Epithelial cell of esophagus (primary cell): ENCODE measurements at places on chromosomes 6 and 20.

DNA sequence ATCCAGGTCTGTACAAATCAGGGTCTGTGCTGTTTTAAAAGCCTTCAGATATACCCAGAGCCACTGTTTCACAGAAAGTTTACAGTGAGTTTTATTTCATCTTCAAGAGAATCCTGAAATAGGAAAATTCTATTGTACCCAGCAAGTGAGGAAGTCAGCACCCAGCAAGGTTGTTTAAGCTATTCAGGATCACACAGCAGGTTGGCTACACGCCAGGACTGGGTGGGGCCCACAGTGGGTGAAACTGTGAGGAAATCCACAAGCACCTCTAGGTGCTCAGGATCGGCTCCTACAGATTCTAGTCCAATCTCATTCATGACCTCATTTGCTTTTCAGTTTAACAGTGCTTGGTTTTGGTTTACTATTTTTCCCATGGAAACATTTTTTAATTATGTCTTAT, 128.9 kb downstream of the SYNDIG1 start:
- peak; percentile 4 for DNase-seq

DNA sequence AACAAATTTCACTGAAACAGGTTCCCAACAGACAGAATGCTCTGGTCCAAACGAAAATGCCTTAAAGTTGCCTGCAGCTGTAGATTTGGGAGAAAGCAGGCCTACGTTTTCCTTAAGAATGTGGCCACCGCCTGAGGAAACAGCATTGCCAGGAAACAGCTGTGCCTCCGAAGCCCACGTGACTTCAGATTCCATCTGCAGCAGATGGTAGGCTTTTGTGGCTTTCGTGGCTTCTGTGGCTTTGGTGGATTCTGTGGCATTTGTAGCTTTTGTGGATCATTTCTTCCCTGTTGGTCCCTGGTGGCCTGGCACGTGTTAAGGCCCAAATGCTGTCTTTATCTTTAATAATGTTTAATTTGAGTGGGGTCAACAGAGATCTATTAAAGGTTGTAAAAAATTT, 222.9 kb downstream of the TTLL2 start:
- no peak for DNase-seq

DNA sequence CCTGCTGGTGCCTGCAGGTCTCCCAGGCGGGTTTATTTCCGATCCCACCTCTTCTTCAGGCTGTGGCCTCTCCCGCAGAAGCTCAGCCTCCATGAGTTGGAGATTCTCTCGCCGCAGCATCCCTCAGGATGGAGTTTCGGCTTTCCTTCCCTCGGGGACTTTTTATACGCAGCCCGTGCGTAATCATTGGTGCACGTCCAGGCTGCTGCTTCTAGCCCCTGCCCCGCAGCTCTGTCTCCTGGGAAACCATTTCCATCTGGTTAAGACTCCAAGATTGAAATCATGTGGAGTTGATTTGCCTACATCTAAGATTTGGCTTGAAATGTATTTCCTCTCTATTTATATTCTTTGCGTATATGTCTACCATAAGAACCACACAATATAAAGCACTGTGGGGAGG, 46.7 kb upstream of the CARMIL1 start:
- no peak for DNase-seq

DNA sequence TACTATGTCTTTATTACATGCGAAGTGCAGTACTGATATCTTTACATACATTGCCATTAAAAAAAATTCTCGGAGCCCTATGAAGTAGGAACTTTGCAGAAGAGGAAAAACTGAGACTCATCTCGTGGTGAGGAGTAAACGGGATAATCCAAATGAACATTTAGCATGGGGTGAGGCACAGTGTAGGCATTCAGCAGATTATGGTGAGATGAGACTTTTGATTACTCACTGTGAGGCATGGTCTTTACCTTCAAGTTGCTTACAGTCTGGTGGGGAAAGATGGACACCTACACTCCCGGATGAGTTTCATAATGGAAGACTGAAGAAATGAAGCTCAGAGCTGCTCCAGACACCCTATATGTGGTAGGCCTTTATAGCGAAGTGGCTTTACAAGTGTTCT, 1.4 kb downstream of the RPRD1B start:
- DNase-seq, result peak; percentile 27

- peak; percentile 100 for DNase-seq
Measured at GRCh38 chr6:7058250-7058923, 49.4 kb upstream of the RREB1 start.

DNA sequence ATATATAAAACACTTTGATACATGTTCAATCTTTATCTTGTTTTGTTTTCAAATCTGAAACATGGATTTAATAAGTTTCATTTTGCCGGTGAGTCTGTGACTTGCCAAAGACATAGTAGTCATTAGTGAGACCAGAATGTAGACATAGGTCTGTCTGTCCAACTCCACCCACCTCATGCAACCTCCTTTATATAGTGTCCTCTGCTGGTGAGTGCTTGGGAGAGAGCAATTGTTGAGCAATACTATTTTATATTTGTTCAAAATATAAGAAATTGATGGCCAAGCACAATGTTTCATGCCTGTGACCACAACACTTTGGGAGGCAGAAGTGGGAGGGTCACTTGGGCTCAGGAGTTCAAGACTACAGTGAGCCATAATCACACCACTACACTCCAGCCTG, 10.8 kb upstream of the LY86 start:
- peak; percentile 24 for DNase-seq

DNA sequence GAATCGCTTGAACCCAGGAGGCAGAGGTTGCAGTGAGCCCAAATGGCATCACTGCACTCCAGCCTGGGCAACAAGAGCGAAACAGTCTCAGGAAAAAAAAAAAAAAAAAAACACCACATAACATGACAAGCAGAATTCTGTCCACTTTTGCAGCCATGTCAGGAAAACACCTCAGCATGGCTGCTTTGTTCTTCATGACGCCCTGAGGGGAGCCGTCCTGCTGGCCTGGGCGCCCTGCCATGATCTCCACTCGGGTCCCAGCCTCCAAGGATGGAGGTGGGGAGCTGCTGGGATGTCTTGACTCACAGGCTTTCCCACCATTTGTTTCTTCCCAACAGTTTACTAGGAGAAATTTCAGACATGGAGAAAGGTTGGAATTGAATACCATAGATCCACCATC, 42.2 kb downstream of the SNX9 start:
- no peak for DNase-seq

- no peak for DNase-seq
Measured at GRCh38 chr6:163459007-163459406, 44.5 kb downstream of the QKI start.

- DNase-seq, result no peak
Measured at GRCh38 chr6:5128351-5128750, 43.2 kb downstream of the PPP1R3G start.

- DNase-seq, result no peak
Measured at GRCh38 chr6:151380848-151381205, 10.5 kb downstream of the ZBTB2 start.

DNA sequence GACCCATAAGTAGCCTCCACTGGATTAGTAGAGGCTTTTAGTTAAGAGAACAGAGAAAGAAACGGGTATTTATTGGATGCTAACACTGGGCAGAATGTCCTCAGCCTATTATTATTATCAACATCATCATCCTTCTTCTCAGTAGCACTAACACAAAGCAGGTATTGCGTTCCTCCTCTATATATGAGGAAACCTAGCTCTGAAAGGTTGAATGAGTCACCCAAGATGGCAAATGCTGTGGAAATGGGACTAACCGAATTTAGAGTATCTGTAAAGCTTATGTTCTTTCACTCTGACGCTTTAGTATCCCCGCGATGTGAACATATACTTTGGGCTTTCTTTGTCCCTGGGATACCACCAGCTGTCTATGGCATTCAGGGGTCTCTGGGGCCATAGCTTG, 77.0 kb downstream of the ADTRP start:
- DNase-seq, result peak; percentile 17

DNA sequence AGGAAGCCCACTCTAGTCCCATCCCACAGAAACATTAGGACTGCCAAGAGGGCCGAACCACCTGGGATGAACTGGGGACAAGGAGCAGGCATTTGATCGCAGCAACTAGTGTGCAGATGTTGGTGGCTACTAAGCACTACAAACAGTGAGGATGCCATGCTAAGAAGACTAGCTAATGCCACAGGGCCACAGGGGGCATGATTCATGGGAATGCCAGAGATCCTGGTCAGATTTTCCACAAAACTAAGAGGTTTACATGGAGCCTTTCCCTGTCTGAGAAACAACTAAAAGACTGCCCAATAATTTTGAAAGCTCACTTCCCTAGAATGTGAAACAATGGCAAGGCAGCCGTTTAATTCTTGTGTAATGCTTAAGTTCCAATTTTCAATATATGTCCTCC, 375.9 kb upstream of the PTCHD4 start:
- no peak for DNase-seq

DNA sequence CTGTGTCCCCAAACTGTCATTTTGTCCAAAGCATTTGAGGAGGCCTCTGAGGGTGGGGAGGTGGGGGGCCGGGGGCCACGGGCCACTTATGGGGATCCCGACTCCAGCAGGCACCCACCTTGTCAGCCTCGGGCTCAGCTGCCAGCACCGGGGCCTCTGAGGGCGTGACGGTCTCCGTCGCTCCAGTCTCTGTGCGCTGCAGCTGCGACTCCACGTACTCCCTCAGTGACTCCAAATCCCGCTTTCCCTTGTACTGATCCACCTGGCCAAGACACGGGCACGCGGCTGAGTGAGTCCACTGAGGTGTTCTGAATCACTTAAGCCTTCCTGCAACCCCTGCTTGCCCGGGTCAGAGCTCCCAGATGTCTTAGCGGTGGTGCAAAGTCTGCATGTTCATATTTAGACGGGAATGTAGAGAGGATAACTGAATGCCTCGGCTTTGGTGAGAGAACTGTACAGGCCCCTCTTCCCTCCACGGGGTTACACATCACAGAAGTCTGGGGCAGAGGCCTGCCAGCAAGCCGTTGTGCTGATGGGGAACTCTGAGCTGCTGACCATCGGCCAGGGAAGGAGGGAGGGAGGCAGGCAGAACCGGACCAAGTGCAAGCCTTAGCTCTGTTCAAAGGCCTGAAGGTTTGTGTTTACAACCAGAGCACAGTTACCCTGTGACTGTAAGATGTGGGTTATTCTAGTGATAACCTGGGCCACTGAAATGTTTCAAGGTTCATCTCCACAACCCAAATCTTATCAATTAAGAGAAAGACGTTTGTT, 21.8 kb downstream of the TXNDC5 start:
- no peak for DNase-seq

DNA sequence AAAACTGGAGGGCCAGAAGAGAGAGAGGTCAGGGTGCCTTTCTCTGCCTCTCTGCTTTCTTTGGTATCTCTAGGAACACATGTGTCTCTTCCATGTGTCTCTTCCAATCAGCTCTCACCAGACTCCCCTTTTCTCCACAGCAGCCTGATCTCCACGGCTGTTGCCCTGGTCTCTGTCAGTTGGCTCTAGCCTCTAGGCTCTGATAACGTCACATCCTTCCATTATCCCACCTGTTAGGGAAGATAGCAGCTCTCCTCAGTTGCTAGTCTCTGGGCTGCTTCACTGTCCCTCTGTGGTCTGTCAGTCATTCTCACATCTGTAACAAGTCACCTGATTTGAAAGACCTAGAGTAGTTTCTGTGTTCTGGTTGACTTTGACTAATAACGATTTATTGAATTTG, 80.2 kb downstream of the PLCB4 start:
- DNase-seq, result no peak

- no peak for DNase-seq
Measured at GRCh38 chr20:14344746-14345145, 7.3 kb upstream of the FLRT3 start.

DNA sequence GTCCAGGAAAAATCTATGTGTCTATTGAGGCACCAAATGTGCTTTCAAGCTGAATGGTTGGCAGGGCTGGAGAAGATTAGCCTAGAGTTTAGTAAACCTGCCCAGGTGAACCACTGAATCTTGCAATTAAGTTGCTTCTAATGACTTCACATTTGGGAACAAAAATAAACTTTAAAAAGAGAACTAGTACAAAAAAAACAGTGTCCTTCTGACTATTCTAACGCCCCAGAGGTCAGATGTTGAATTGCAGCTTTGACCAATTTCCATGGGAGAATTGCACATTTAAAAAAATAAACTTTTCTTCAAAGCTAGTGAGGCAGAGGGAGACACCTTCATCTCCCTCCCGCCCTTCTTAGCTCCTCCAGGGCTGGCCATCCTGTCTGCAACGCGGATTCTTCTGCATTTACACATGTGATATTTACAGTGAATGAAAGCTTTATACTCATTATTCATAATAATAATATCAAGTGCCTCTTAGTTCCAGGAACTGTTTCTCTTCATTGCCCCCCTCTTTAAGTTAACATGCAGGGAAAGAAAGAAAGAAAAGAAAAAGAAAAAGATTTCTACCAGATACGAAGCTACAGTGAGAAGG, 270.2 kb downstream of the SMOC2 start:
- no peak for DNase-seq

- DNase-seq, result no peak
Measured at GRCh38 chr20:53124803-53125202, 152.6 kb downstream of the TSHZ2 start.

GRCh38 chr6:168052291-168052891, 26.6 kb downstream of the FRMD1 start:
- no peak for DNase-seq

GRCh38 chr6:117138425-117138824, 126.9 kb upstream of the VGLL2 start:
- no peak for DNase-seq
